H4 (cell line): ENCODE measurements at places on chromosomes 12 and 14.

DNA sequence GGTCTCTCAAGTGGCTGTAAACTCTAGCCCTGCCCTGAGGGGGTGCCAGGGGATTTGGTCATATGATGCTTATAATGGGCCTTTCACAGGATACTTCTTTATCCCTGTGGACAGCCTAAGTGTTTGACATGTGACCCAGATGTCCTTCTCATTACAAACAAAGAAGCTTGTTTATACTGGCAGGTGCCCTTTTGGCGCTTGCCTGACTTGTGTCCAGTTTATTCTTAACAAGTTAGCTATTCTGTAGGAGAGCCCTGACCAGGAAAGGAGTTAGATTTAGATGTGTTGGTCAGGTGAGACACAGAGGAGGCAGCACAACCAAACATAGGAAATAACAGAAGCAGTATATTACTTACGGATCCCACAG, 51.9 kb downstream of the CCDC91 start:
- no peak for DNase-seq

DNA sequence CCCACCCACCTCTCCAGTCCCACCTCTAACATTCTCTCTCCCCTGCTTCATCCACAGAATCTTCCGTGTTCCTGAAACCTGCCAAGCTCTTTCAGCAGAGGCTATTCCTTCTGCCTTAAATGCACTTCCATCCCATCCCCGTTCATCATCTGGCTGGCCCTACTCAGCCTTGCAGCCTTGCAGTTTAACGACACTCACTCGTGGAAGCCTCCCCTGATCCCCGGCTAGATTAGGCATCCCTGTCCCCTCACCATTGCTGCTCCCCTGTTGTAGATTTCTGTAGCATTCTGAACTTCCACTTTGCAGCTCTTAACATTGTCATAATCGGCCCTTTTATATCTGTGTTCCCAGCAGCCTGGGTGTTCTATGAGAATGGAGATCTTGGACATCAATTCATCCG, 280.5 kb upstream of the NOS1 start:
- DNase-seq: no peak

DNA sequence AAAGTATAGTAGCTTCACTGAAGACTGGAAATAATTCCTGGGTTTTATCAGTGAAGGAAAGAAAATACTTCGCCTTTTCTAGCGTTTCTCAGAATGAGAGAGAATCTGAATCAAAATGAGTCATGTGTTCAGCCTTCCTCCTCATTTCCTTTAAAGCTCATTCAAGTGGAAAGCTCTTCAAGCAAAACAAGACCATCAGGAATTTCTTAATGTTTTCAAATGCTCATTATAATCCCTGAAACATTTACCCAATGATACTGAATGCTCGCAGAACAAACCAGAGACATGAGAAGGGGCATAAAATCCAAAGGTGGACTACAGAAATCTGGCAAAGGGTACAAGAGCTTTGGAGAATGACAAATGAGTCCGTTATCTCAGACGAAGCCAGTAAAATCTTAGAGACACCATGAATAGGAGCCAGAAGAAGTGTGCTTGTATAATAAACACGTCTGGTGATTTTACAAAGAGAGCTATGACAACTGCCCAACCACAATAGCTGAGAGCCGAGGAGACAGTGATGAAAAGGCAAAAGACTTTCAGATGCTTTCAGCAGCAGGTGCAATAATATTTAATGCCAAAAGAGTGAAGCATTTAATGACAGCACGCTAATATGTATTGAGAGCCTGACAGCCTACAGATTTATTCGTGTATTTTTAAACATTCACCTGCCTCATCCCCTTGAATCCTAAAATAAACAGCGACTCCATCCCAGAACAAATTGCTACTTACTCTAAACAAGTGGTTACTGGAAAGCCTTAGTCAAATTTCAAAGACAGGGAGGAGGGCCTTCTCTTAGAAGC, 19.0 kb downstream of the SPRING1 start:
- no peak for DNase-seq

DNA sequence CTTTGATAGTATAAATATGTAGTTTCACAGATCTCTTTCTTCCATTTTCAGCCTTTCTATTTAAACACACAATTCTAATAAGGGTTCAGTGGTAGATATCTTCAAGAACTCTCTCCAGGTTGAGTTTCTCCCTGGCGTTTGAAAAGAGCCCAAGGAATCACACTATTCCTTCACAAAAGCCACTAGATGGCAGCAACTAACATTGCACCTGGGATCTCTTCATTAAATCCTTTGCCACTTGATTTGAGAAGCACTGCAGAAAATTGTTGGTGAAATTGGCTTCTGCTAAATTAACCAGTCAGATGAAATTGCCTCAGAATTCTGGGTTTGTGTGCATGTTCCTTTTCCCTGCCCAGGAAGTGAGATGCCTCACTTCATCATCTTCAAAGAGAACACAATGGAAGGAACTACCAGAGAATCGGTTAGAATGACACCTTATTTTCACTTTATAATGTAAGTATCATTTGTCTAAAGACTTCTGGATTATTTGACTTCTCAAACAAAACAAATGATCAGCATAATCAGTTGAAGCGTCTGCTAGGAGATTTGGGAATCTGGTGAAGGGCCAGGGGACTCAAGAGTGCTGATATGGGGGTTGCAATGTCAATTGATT, 6.8 kb downstream of the CCDC198 start:
- DNase-seq: peak; percentile 53

DNA sequence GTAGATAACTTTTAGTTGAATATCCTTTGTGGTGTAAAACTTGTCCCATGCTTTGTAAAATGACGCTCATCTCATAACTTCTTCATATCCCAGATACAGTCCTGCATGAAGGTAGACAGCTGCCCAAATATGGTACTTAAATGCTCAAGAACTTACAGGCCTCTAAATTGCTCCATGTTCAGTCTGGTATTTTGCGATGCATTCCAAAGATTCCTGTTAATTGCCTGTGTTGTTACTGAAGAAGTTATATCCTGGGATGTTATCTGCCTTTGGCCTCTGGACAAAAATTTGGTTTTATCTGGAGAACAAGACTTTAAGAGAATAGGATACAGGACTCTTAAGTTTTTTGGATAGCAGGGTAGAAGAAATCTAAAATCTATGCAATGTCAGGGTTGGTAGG, 473.0 kb downstream of the PCNX1 start:
- peak; percentile 42 for DNase-seq

DNA sequence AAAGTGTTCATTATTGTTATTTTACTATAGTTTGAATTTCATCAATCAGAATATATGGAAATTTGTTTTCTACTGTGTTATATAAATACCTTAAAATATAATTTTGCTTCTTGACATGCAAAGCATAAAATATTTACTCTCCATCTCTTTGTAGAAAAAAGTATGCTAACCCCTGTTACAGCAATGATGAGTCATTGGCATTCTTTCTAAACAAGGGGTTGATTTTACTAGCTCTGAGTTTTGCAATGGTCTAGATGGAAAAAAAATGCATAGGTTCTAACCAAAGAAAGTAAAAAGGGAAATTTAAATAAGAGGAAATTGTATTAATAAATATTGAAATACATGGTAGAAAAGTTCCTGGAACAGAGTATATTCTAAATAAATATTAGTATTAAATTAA, 990.2 kb upstream of the ATXN7L3B start:
- peak; percentile 37 for DNase-seq

GRCh38 chr14:96198430-96199130, 6.1 kb upstream of the BDKRB2 start:
- no peak for DNase-seq

GRCh38 chr14:93094121-93094918, 21.4 kb downstream of the ITPK1 start:
- no peak for DNase-seq

DNA sequence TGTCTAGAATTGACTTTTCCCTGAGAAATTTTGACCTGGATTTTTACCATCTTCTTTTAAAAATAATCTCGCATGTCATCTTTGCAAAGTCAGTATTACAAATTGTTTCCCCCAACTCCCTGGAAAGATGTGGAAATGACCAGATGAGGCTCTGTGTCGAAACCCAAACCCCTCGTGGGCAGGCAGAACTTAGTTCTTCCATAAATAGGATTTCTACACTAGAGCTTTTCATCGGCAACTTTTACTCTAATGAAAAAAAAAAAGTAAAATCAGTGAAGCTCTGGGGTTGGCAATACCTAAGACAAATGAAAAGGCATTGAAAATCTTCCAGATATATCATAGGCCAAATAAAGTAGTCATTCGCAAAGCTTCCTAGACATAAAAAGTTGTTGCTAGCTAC, 17.0 kb downstream of the SSPN start:
- DNase-seq: no peak

GRCh38 chr12:45458854-45459807, 243.2 kb downstream of the ANO6 start:
- no peak for DNase-seq

DNA sequence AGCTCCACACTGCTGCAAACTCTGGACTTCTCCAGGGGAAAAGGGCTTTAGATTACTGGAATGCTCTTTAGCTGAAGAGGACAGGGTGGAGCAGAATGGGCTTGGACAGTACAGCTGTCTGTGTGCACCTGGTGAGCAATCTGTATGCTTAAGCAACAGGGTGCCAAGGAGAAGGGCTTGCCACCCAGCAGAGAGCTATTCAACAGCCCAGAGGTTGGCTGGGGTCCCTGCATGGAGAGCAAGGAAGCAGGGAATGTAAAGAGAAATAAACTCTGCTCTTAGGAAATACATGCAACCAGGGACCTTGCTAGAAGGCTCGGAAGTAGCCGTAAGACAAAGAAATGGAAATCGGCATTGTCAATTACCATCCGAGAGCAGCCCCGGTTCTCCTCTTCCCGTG, 53.0 kb upstream of the CORO1C start:
- DNase-seq: no peak

- DNase-seq: no peak
Observed at GRCh38 chr14:69328765-69329164, 68.8 kb downstream of the GALNT16 start.

- DNase-seq: no peak
Observed at GRCh38 chr14:77786148-77786547, 13.8 kb upstream of the ADCK1 start.

DNA sequence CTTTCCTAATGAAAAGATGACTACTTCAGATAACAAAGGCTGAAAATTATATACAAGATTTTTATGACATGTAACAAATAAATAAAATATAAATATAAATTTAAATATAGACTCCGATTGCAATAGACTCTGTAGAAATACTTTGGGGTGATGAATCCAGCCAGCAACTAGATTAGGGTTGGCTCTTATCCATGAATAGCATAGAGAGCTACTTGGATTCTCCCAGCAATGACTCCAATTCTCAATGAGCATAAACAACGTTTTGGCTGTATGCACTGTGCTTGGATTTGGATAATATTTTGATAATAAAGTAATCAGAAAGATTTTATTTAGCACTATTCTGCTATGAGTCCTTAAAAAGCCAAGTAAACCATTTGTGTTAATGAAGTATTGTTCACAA, 58.0 kb upstream of the LRFN5 start:
- no peak for DNase-seq

DNA sequence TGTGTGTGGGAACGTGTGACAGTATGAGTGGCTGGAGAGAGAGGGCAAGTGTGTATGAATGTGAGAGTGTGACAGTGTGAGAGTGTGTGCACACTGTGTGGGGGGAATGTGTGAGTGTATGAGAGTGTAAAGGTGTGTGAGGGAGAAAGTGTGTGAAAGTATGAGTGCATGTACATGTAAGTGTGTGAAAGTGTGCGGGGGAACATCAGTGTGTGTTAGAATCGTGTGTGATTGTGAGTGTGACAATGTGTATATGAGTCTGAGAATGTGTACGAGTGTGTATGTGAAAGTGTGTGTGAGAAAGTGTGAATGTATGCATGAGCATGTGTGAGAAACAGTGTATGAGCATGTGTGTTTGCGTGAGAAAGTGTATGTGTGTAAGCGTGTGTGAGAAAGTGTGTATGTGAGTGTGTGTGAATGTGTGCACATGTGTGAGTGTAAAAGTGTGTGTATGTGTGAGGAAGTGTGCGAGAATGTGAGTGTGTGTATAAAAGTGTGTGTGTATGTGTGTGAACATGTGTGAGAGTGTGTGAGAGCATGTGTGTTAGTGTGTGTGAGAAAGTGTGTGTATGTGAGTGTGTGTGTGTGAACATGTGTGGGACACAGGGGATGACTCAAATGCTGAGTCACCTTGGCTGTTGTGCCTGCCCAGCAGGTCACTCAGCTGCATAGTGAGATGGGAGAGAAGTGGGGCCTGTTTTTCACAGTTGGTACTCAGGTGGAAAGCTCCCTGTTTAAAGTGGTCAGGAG, 220.5 kb upstream of the TBX3 start:
- DNase-seq: peak; percentile 35

GRCh38 chr12:100706033-100706432, 88.5 kb upstream of the ANO4 start:
- DNase-seq: peak; percentile 59

- no peak for DNase-seq
Observed at GRCh38 chr12:70251661-70252060, 8.4 kb downstream of the CNOT2 start.

- no peak for DNase-seq
Observed at GRCh38 chr14:22842211-22843122, 6.1 kb downstream of the MMP14 start.

DNA sequence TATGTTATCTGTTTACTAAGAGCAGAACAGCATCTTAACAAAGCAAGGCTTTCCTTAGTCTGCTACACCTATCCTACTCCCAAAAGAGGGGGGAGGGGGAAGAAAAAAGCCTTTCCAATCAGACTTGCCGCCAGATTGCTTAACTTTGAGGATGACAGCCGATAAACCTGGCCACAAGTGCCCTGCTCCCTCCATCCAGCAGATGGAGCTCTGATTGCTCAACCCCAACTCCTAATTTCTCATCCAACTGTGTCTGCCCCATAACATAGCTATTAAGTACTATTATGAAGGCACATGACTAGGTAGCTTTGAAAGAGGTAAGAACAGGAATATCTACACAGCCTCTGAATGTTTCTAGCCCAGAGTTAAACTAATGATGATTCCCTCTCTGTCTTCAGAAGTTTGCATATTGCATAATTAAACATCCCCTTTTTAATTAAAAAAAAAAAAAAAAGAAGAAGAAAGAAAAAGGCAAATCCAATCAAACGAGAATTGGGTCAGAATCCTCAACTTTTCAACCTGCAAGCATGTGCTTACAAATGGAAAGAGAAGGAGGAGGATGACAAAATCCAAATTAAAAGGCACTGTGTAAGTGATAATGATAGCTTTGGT, 247.4 kb downstream of the GALC start:
- peak; percentile 13 for DNase-seq

GRCh38 chr12:62914443-62915203, 20.3 kb downstream of the PPM1H start:
- no peak for DNase-seq

DNA sequence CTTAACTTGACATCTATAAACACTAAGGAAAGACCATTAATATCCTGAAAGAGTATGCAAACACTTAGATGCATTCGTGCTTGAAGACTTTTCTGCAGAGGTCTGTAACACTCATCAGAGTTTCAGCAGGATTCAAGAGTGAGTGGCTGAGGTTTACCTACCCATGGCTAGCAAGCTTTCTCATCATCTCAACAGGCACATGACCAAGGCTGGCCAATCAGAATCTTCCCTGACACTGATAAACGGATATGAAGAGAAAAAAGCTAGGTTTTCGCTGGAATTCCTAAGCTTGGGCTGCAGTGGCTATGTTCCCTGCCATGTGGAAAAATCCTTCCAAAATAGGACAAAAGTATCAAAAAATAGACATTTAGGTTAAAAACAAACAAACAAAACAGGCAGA, 162.1 kb upstream of the USP15 start:
- DNase-seq: no peak
